ENCODE measurements at places on chromosomes 6 and 20.

GRCh38 chr6:53858913-53859312, 64.1 kb downstream of the LRRC1 start:
- no peak for DNase-seq

DNA sequence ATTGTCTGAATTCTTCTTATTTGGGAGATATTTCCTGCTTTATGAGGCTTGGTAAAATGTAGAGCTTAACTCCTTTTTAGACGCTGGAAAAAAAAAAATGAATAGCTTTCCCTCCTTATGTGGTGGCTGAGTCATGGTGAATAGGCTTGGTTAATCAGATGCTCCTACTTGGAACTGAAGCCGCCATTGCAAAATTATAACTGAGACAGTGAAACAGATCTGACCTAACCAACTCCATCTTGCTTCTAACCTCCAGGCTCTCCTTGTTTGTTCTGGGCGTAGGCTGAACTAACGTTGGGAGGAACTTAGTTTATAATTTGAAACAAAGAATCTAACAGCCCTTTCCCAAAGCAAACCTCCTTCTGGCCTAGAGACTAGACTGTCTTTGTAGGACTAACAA, 43.2 kb upstream of the PLCB4 start:
- DNase-seq: no peak

DNA sequence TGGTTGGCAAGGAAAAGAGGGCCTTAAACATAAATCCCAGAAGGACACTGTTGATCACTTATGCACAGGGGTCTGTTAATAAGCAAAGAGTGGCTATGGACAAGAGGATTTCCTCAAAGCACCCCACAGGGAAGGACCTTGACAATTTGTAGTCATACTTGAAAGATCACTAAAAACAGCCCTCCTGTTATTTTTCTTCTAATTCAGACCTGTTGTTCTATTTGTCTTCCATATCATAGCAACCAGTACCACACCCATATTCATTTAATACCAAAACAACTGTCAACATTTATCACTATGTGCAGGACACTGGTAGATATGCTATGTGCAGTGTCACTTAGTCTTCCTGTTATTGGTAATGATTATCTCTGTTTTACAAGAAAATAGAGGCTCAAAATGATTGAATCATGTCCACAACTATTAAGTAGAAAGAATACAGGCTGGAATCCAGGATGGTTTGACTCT, 3.2 kb upstream of the DYNLRB1 start:
- DNase-seq: no peak

DNA sequence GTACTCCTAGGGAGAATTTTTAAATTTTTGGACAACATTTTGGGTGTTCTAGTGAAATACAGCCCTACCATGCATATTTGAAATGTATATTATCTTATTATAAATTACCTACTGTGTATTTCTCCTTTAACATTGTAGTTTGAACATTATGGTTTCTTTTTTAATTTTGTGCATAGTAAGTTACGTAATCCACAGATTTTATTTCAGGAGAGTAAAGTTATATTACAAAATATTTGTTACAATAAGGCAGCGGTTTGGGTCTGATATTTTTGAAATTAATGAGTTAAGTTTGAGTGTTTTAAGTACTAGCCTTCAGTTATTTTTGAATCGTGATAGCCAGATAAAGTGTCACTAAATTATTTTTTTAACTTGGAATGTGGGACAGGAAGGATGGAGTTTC, 7.3 kb upstream of the SOX4 start:
- no peak for DNase-seq

- DNase-seq: no peak
These were observed 125.5 kb upstream of the CDH4 start for GRCh38 chr20:61126369-61127195.

GRCh38 chr6:136568129-136568528, 17.9 kb upstream of the MAP7 start:
- DNase-seq: no peak

DNA sequence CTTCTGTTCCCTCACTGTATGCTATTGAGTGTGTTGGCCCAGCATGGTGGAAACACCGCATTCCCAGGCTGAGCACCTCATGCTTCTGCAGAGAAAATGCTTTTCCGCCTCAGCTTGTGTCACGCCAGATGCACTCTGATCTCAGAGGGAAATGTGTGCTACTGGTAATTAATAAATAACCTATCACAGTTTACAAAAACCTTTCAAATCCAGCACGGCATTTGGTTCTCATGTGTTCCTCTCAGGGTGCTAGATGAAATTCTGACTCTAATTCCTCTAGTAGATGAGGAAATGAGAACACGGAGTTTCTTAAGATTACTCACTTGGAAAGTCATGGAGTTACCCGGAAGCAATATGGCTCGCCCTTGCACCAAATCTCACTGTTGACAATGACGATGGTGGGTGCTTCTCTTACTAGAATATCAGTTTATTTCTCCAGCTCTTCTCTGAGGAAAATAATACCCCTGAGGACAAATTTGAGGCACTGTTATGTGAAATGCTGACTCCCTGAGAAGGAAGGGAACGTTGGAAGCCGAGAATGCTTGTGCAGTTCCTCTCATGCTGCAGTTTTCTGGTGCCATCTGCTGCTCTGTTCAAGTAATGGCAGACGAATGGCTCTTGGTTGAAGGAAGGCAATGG, 116.6 kb downstream of the RNF144B start:
- DNase-seq: no peak

DNA sequence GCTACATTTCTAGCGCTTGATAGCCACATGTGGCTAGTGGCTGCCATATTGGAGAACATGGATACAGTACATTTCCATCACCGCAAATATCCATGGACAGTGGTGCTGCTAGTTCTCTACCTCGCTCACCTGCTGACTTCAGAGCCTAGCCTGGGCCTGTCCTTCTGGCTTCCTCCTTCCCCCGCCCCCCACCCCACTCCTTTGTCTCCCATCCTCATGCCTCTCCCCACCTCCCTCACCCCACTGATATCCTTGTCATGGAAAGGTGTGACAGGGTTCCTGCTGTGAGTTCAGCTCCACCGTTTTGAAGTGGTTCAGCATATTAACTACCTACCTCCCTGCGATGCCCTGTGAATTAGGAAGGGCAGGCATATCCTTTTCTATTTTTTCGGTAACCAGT, 14.2 kb downstream of the NKX2-2 start:
- DNase-seq: no peak

DNA sequence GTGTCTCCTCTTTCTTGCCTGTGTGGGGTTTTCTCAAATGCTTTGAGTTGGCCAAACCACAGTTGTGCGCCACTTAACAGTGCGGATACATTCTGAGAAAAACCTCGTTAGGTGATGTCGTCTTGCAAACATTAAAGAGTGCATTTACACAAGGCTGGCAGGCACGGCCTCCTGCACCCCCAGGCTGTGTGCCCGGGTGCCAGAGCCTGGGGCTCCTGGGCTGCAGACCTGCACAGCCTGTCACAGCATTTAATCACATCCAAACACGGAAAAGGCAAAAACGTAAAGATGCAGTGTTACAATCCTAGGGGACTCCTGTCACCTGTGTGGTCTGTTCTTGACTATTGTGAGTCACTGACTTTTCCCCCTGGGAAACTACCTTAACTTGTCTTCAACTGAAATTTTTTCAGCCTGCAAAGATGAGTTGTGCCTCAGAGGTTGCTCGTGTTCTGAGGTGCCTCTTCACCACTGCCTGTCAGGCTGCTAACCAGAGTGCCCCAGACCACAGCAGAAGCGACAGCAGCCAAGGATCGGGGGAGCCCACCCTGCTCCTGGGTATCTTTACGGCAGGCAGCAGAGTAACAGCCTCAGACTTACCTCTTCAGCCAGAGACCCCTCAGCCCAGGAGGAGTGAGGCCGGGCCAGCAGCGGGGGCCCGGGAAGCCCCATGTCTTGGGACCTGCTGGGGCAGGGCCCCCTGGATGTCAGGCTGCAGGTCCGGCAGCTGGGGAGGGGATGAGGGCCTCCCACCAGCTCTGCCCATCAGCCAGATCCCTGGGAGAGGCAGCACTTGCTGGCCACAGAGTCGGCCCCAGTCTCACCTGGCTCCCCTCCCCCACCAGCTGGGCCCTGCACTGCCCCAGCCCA, 683 bp upstream of the C20orf204 start:
- DNase-seq: no peak

DNA sequence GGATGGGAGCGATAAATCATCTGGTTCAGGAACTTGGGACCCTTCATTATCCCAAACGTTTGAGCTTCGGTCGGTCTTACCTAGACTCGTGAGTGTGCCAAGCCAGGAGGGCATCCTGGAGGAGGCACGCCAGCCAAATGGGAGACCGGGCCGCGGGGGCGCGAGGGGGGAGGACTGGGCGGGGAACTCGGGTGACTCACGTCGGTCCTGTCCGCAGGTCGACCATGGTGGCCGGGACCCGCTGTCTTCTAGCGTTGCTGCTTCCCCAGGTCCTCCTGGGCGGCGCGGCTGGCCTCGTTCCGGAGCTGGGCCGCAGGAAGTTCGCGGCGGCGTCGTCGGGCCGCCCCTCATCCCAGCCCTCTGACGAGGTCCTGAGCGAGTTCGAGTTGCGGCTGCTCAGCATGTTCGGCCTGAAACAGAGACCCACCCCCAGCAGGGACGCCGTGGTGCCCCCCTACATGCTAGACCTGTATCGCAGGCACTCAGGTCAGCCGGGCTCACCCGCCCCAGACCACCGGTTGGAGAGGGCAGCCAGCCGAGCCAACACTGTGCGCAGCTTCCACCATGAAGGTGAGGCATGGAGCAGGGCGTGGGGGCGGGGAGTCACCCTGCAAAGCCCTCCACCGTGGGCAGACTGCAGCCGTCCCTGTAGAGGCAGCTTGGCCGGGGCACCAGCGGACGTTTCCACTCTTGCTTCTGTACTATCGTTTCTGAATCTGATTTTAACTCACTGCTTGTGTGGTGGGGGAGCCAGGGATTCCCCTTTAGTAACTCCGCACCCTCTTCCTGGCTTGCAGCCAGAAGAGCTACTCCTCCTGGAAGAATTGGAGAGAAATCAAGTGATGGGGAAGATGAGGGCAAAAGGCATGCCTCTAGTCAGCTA, 2.7 kb downstream of the BMP2 start:
- DNase-seq: no peak

- no peak for DNase-seq
These were observed 17.9 kb downstream of the ABHD12 start for GRCh38 chr20:25372584-25373336.

- DNase-seq: no peak
These were observed 46.0 kb upstream of the ADGRG6 start for GRCh38 chr6:142255785-142256184.

DNA sequence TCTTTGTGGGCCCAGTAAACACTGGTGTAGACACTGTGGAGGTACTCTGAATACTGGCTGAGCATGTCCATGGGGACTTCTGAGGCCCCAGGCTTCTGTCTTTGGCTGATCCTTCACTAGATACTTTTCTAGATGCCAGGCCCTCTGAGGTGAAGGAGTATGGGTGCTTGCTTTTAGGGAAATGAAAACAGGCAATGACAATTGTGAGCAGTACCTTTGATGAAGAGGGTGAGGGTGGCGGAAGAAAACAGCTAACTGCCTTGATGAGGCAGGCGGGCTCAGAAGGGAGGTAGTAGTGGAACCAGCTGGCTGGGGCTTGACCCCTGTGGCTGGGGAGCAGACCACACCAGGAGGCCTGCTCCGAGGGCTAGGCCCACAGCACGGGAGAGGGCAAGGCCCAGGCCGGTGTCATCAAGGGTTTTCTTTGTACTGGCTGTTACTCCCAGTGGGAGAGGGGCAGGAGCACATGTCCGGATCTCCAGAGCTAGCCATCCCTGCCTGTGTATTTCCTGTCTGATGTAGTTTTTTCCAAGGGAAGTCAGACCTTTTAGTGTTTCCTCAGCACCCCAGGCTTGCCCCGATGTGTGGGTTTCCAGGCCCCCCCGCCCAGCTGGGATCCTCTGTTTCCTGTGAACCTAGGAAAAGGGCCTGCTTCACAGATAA, 3.9 kb downstream of the PLCG1 start:
- no peak for DNase-seq

- no peak for DNase-seq
These were observed 69.3 kb downstream of the LY86 start for GRCh38 chr6:6657820-6658217.

GRCh38 chr20:61353261-61354000, 101.4 kb downstream of the CDH4 start:
- DNase-seq: no peak

DNA sequence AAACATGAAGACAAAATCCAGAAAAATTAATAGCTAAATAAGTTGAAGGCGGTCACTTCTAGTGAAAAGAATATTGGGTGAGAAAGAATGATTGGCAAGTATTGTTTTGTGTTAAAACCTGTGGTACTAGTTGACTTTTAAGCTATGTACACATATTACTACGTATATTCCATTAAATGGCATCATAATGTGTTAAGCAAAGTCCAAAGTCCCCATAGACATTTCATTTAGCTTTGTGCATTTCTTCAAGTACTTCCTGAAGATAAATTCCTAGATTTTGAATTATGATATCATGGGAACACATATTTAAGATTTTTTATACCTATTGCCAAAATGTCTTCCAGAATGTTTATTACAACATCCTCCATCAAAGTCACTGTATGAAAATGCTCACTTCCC, 272.7 kb upstream of the IRAK1BP1 start:
- DNase-seq: no peak

DNA sequence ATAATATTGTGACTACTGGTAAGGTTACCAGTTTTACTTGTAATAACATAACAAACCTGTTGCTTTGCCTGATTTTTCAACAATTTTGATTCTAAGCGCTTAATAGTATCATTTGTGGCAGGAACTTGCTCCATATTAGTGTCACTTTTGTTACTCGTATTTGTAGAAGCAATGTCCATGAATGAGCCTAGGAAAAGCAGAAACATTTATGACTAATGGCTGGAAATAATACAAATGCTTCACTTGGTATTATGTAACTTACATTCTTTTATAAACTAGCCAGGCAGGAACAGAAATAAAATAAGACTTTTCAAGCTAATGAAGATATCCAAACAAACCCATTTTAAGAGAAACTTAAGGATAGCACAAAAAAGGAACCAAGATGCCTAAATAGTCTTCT, 38.9 kb downstream of the MAP3K7 start:
- DNase-seq: no peak

- DNase-seq: no peak
These were observed 709 bp upstream of the ZNF76 start for GRCh38 chr6:35258858-35259193.

GRCh38 chr6:31700740-31701401, 2.3 kb downstream of the ABHD16A start:
- no peak for DNase-seq
